ENCODE measurements at places on chromosomes 1 and 21.

- DNase-seq: no peak
Measured at GRCh38 chr1:14653461-14653960, 55.0 kb downstream of the KAZN start.

DNA sequence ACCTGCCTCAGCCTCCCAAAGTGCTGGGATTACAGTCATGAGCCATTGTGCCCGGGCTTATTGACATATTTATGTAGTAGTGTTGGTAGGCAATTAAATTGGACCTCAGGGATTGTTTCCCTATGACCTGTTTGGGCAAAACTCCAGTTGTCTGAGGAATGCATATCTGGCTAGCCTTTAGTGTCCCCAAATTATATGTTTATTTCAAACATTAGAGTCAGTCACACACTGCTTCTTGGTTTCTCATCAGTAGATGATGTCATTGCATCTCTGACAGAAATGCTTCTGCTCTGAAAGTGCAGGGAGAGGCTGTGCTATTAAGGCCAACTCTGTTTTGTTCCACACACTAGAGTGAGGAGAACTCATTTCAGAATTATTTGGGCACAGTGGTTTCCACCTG lies 12.5 kb downstream of the PIP5K1A start:
- DNase-seq: no peak

- DNase-seq: no peak
Measured at GRCh38 chr21:35783721-35784120, 276.6 kb downstream of the SETD4 start.

- DNase-seq: no peak
Measured at GRCh38 chr21:45551783-45552695, 9.8 kb upstream of the SLC19A1 start.

- DNase-seq: no peak
Measured at GRCh38 chr1:978069-978834, 3.6 kb downstream of the PERM1 start.

GRCh38 chr1:98556521-98557158 lies 104.9 kb upstream of the SNX7 start:
- DNase-seq: no peak

DNA sequence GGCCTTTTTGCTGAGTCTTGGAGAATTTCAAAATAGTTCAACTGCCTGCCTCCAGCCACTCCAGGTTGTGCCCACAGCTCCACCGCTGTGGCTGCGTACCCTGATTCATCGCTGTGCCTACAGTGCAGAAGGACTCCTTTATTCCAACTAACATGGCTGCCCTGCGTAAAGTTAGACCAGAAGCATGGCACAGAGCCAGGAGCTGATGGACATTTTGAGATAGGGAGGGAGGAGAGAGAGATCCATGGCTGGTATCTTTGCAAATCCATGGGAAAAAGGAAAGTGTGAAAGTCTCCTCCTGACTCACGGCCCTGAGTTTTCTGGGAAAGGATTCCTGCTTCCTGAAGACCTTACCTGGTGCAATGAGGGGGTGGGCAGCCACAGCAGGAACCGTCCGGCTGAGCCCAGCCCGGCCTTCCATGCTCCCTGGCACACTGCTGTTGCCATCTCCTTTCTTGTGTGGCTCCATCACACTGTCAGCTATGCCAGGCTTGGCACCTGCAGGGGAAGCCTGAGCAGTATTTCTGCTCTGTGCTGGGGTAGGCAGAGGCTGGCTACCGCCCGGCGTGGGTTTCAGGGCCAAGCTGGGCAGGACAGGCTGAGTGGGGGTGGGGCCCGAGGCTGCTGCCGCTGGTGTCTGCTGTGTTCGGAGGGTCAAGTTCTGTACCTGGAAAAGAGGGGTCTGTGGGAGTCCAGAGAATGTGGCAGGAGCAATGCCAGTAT lies 46.0 kb upstream of the A3GALT2 start:
- no peak for DNase-seq

GRCh38 chr1:241895013-241895412 lies 47.0 kb downstream of the EXO1 start:
- DNase-seq: no peak
